ENCODE measurements at places on chromosomes 12 and 14.

DNA sequence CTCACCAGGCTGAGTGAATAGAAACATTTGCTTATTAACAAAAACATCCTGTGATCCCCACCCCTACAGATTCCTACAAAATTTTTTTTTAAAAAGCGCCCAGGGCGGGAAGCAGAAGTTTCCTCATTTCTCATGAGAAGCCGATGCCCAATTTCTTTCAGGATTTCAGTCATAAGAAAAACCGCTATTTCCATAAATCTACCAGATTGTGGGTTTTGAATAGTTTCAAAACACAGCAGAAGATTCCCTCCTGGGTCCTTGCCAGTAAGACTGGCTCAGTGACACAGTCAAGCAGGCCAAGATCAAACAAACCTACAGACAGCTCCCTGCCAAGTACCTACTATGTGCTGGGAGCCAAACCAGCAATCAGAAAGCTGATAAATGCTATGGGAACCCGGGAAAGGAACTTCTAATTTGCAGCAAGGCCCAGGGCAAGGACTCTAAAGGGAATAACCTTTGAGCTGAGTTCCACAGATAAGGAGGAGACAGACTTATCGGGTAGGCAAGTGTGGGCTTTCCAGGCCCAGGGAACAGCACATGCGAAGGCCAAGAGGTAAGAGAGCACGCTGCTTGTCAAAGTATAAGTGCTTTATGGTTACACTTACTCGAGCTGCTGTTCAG is 68.7 kb downstream of the CCDC88C start:
- no peak for DNase-seq

DNA sequence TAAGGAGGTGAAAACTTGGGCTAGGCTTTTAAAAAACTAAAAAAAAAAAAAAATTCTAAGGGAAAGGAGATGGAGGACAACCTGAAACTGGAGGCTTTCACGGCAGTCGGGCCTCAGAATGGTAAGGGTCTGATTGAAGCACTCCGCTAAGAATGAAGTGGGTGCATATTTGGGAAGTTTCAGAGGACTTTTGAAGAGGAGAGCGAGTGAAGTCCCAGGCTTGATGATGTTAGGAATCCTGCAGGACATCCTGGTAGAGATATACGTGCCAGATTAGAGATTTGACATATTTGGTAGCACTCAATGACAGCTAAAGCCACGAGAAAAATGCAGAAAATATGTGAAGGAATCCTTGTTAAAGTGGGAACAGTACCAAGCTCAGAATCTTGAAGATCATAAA is 186.2 kb downstream of the SNAPC1 start:
- no peak for DNase-seq

DNA sequence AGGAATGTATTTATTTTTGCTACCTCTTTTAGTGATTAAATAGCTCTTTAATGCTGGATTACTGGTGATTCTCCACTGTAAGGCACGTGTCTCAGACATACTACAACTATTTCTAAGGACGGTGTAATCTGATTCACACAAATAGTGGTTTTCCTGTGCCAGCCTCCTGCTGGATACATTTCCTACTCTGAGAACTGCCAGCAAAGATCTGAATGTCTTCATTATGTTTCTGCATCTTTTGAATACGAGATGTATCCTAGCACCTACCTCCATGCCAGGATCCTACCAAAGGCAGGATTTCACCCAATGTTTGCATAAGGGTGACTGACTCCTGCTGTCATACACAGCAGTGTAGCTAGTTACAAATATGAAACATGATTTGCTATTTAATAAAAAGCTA is 120.6 kb downstream of the PRICKLE1 start:
- DNase-seq = no peak

DNA sequence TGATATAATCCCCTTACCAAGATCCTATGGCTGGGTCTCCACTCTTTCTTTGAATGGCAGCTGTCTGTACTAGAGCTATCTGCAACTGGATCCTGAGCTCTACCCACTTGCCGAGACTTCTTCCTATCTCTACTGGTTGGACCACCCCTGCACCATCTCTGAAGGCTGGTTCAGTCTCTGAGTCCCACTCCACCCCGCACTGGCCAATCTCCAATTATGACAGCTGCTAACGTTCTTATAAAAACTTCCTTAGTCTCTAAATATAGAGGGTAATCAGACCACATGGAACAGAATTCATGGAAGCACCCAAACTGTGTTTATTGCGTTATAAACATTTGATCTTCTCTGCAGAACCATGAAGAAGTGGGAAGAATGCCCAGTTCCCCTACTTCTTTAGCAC is 186.6 kb upstream of the EEA1 start:
- DNase-seq = no peak

- no peak for DNase-seq
Measured at GRCh38 chr12:130436741-130437501, 99.2 kb downstream of the PIWIL1 start.

DNA sequence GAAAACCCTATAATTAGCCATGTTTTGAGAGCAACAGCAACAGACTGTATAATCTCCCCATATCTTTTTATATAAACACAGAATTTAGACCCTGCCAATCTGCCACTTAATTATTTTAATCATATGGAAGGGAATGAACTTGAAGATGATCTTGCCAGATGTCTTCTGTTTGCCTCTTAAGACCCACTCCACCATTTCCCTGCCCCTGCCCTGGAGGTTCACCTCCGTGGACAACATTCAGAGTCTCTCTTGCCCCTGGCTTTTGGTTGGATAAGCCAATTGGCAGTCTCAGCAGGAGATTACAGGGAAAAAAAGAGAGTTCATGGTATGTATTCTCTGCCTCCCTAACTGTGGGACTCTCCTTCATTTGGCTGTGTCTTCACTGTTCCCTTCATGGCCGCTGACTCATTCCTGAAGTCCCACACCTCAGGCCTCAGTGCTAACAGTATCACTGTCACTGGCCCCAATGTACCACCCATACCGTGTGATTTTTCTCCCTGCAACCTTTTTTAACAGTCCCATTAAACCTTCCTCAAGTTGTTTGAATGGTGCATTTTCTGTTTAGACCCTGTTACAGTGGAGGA is 184.8 kb downstream of the PIK3C2G start:
- no peak for DNase-seq

DNA sequence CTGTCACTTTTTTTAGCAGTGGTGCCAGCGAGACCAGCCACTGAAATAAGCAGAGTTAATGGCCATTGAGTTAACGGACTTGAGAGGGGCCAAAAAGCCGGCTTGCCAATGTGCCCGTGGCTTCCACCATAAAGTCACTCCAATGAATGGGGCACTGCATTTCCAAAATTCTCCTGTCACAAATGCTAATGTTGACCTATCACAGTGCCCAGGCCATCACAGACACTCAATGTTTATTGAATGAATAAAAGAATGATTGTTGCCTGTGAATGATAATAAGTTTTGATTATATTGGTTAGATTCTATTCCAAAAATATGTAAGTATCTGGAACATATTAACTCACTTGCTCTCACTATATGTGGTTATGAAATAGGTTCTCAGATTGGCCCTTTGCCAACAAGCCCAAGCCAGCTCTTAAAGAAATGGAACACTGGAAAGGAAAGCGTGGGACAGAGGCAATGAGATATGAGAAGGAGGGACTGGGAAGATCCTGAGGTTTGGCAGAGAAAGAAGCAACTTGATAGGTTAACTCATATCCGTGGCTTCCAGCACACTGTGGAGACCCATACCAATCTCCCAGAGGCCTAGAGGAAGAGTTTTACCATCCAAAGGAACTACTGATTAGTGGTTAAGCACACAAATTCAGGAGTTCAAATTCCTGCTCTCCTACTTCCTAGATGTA is 108.7 kb downstream of the BTG1 start:
- DNase-seq = no peak

- no peak for DNase-seq
Measured at GRCh38 chr12:132475304-132476037, 14.5 kb upstream of the FBRSL1 start.

DNA sequence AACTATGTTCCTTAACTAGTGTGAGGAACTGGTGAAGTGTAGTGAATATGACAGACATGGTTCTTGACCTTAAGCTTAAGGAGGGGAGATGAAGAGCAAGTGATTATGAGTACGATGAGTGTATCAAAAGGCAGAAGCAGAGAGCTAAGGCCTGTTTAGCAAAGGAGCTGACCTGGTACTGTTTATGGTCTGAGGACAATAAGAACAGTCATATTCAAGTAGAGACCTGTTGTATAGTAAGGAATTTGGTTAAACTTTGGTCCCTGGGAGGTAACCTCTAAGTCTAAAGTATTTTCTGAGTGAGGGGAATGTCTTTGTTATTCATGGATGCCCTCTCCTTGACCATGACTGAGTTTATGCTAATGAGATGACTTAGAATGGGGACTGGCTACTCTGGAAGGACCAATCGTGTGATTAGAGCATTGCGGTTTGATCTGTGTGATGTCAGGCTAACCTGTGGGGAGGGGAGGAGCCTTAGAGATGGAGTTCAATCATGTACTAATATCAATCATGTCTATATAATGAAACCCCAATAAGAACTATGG is 389.3 kb downstream of the BMP4 start:
- DNase-seq = no peak

GRCh38 chr12:49161092-49161795 is 27.6 kb downstream of the TUBA1A start:
- no peak for DNase-seq

DNA sequence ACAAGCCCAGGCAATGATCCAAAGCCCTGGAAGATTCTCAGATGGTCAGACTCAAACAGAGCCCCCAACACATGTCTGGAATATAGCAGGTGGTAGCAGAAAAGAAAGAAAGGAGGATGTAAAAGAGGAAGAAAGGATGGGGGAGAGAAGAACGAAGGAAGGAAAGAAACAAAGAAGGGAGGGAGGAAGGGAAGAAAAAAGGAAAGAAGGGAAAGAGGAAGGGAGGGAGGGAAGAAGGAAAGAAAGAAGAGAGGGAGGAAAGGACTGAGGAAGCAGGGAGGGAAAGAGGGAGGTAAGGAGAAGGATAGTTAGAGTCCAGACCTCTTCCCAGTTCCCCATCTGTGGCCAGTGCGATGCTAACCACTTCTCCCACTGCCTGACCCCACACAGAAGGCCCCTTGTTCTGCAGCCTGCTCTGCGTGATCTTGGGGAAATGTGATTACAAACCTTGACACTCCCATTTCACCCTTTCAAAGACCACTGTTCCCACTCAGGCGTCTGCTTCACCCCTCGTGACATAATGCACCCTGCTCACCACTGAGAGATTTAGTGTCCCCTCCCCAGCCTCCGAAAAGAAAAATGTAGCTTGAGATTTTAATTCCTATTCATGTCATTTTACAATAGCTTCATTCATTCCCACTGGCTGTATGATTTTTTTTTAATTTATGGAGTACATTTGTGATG is 357.9 kb downstream of the BCL11B start:
- no peak for DNase-seq

DNA sequence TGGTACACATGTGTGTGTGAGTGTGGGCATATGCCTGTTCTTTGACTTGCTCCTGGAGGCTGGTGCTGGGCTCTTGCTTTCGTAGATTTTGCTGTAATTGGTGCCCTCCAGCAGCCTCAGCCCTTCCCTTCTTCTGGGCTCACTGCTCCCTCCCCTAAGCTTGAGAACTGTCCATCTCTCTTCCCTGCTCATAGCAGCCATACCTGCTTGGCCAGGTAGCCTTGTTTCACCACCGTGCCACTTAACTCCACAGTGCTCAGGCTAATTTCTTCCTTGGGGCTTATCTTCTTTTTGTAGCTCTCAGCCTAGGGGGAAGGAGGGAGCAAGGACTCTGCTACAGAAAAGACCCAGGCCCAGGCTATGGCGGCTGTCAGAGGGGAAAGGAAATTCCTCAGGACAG is 19.8 kb downstream of the PLEK2 start:
- no peak for DNase-seq

- DNase-seq = no peak
Measured at GRCh38 chr12:119710374-119710964, 42.5 kb downstream of the PRKAB1 start.

DNA sequence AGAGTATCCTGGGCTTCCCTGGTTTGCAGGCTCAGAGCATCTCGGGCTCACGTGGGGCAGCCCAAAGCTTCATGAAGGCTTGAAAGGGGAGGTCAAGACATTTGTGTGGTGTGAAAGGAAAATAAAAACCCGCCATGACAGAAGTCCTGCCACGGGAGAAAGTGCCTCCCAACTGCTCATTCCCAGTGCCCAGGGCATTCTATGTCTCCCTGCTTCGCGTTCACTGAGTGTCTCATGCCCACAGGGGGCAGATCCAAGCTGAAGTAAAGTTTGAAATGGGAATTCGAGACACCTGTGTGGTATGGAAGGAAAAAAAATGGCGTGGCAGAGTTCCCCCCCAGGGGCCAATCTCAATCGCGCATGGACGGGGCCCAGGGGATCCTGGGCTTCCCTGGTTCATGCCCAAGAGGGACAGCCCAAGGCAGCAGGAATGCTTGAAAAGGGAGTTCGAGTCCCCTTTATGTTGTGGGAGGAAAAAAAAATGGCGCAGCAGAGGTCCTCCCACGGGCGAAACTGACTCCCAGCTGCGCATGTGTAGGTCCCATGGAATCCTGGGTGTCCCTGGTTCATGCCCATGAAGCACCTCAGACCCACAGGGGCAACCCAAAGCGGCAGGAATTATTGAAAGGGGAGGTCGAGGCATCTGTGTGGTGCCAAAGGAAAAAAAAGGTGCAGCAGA is 576.7 kb downstream of the ALG10 start:
- DNase-seq = no peak

DNA sequence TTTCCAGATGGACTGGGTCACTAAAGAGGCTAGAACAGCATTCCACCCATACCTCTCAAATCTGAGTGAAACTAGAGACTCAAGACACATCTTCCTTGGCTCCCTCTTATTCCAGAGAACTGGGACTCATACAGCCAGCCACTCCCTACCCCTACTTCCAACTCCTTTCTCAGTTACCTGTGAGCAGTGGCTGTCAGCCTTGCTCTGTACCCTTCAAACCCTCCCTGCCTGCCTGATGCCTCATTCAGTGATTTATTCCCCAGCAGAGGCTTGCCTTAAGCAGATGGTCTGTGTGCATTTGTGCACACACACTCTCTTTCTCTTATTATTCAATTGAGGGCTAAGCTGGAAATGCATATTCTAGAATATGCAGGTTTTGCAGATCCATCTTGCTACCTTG is 14.6 kb downstream of the GPR84 start:
- DNase-seq = no peak

DNA sequence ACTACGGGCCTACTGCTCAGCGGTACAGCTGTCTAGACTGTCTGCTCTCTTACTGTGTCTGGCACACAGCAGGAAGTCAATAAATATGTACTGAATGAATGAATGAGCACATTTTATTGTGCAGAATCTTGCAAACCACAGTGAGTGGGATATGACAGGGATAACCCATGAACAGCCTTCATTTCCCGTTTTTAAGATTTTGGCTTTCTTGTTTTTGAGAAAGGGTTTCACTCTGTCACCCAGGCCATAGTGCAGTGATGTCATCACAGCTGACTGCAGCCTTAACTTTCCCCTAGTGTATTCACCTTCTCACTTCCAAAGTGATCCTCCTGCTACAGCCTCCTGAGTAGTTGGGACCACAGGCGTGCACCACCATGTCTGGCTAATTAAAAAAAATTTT is 203.1 kb downstream of the AEBP2 start:
- DNase-seq = no peak
